ENCODE measurements at places on chromosomes 3 and 15.

GRCh38 chr3:9280451-9281219, 31.2 kb upstream of the SRGAP3 start:
- DNase-seq = no peak

- DNase-seq = no peak
Measured at GRCh38 chr15:33616475-33616874, 305.7 kb downstream of the RYR3 start.

- DNase-seq = no peak
Measured at GRCh38 chr3:158912188-158912587, 110.3 kb downstream of the MFSD1 start.

GRCh38 chr3:43539321-43539720, 82.5 kb downstream of the ANO10 start:
- no peak for DNase-seq

- DNase-seq = no peak
Measured at GRCh38 chr3:70224337-70224736, 88.1 kb downstream of the MDFIC2 start.

DNA sequence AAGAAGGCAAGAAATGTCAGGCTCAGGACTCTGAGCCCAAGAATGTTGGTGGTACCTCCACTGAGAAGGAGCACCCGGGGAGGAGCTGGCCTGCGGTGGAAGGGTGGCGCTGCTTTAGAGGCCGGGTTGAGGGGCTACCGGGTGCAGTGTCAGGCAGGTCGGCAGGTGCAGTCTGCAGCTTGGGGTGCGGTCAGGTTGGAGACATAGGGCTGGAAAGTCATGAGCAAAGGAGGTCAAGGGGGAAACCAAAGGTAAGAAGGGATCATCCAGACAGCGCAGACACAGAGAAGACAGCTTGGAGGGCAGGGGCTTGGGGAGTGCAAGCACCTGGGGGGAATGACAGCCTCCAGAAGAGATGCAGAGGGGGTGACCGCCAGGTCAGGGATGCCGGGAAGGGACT, 274.4 kb upstream of the LYSMD4 start:
- DNase-seq = no peak

DNA sequence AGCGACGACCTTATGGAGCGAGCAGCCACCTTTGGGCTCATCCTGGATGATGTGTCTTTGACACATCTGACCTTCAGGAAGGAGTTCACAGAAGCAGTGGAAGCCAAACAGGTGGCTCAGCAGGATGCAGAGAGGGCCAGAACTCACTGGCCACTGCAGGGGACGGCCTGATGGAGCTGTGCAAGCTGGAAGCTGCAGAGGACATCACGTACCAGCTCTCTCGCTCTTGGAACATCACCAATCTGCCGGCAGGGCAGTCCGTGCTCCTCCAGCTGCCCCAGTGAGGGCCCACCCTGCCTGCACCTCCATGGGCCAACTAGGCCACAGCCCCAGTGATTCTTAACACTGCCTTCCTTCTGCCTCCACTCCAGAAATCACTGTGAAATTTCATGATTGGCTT, 10.4 kb downstream of the NR1I2 start:
- no peak for DNase-seq

GRCh38 chr15:75712668-75713337, at the start of gene CSPG4:
CSPG4 (minus strand) TSS chr15:75712848; CDS start chr15:75712755, 93 bp downstream.
- DNase-seq = no peak

DNA sequence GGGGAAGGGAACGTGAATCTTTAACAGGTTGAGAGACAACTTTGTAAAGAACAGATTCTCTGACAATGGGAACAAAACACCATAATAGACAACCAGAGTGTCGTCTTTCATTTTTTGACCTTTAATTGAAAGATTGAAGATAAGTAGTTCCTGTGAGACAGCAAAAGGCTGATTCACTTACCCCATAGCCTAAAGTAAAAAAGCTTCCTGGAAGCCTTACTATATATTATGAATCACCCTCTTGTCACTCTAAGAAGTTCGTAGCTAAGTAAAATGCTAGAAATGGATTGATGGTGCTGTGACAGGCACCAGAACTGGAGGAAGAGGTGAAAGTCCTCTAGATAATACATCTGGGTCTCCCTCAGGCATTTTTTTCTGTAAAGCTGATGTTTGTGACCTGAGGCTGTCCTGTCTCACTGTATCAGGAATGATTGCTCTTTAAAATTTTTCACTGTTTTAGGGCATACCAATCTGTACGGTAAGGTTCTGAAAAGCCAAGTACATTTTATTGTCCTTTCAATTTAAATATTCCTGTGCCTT, 824.6 kb upstream of the SEMA6D start:
- no peak for DNase-seq

- no peak for DNase-seq
Measured at GRCh38 chr15:76333720-76334437, 2.7 kb upstream of the ISL2 start.

DNA sequence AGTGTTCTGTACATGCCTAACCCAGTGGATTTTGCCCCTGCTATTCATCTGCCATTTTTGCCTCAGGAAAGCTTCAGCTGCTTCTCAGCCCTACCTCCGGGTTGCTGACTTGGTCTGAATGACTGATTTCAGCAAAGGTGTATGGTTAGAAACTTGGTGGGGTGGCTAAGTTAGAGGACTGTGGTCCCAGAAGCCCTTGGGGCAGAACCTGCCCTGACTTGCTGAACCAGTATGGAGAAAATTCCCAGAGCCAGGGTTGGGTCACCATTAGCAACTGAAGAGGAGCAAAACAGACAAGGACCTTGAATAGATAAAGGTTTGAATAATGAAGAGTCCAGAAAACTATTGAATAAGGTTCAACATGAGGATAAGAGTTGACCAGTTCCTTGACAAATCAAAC, 6.1 kb upstream of the WWTR1 start:
- DNase-seq = no peak

- DNase-seq = no peak
Measured at GRCh38 chr15:25858952-25859760, 4.0 kb downstream of the ATP10A start.

DNA sequence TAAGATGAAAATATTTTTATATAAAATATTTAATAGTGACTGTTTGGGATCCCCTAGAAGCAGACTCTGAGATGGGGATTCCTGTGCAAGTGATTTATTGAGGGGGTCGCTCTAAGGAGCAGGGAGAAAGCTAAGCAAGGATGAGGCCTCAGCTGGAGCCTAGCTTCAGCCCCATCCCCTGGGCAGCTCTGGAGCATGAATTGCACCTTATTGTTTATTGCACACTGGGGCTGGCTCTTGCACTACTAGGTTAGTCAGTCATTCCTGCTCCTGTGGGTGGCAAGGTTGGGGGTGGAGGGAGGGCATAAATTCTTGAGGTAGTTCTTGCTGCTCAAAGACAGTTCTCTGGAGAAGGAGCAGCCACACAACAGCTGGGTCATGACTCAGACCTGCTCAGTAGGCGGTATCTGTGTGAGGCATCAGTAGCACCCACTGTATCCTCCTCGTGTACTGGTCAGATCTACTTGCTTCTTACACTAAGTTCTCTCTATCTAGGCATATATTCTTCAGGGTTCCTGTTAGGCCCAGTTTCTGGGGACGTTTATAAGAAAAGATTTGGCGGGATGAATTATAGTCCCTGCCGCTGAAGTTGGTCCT, 27.2 kb upstream of the TNFSF10 start:
- DNase-seq = no peak

DNA sequence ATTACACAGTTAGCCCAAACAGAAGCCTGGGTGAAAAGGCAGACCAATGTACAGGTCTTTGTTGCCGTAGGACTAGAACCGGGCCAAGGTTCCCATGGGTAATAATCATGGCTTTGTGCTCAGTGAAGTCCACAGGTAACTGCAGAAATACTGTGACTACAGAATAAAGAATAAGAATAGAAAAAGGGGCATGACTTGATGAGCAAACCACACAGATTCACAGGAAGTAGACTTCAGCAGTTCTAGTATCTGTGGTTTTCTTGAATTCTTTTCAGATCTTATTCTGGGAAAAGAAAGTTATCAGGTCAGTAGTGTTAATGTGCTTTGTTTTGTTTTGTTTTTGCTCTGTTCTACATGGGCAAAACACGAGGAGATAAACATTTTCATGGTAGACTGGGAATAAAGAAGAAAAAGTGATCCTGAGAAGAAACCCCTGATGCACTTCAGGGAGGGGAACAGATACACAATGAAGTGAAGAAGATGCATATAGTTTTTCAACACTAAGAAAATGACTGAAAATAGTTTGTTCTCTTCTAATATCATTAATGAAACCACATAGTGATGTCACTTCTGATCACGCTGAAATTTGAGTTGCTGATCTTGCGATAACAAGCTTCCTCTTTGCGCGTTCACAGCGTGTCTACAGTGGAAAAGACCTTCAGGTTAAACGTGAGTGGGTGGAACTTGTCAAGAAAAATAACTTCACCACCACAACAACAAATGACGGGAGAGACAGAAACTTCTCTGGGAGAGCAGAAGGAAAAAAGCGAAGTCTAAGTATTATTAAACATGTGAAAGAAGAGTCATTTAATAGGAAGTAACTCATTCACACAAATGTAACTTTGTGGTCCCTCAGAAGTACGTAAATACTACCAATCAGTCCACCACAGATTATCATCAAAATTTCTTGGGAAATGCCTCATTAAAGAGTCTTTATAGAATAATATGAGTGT, 315.8 kb upstream of the SATB1 start:
- no peak for DNase-seq

- no peak for DNase-seq
Measured at GRCh38 chr3:196323691-196324090, 5.7 kb upstream of the DYNLT2B start.

GRCh38 chr3:156497326-156497725, 57.6 kb downstream of the SSR3 start:
- DNase-seq = no peak
